ENCODE measurements at places on chromosomes 11 and 22. TPM values are rescaled to one million over a fixed set of nuclear protein-coding genes. Genes with fewer than 3 reads are reported as not detected.
A peak's percentile ranks its signal among the peaks of the same experiment; 100 is the strongest.

DNA sequence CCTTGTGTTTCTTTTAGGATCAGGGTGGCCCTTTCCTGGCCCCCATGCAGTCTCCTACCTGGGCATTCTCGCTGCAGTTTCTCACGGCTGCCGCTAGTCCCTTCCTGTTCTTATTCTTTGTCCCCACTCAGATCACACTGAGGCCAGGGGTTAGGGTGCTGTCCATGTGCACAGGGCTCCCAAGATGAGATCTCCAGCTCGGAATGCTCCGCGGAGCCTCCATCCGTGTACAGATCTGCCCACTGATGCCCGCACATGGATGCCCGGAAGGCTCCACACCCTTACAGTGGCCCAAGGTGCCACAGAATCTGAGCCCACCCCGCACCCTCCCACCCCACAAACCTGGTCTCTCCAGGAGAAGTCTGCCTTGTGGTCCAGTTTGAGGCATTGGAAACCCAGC is 457.3 kb downstream of the TBC1D22A start:
- DNase-seq = no peak

DNA sequence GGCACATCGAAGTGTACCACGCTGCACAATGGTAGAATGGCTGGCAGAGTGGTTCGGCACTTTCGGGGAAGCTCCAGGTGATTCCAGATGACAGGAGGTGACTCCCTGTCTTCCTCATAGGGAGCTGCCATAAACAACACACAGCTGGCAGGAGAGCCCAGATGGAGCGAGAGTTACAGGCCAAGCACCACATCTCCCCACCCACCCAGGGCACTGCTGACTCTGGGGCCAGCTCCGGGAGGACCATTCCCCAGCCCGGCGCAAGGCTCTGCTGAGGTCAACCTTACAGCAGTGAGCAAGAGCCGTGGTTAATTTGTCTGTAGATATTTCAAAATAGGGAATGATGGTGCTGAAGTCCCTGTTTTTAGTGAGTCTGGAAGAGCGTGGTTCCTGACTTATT is 78.8 kb upstream of the HMGXB4 start:
- no peak for DNase-seq

DNA sequence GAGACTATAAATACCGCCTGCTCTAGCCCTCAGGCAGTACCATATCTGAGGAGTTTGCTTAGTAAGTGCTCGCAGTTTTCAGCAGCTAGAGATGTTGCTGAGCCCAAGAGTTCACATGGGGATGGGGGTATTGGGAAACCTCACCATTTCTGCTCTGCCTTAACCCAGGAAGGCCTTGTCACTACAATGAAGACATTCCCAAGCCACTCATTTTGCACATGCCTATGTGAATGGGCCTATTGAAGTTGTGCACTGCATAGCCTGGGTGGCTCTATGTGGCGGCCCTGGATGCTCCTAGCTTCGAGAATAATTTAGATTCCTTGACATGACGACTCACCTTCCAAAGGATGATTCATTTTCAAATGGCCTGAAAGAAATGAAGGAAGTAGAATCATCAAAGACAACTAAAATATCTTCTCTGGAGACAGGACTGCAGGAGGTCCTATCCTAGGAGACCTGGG is 163.4 kb downstream of the ADAMTS15 start:
- peak; percentile 42 for DNase-seq

GRCh38 chr11:8325591-8326304 is 62.1 kb upstream of the LMO1 start:
- no peak for DNase-seq

DNA sequence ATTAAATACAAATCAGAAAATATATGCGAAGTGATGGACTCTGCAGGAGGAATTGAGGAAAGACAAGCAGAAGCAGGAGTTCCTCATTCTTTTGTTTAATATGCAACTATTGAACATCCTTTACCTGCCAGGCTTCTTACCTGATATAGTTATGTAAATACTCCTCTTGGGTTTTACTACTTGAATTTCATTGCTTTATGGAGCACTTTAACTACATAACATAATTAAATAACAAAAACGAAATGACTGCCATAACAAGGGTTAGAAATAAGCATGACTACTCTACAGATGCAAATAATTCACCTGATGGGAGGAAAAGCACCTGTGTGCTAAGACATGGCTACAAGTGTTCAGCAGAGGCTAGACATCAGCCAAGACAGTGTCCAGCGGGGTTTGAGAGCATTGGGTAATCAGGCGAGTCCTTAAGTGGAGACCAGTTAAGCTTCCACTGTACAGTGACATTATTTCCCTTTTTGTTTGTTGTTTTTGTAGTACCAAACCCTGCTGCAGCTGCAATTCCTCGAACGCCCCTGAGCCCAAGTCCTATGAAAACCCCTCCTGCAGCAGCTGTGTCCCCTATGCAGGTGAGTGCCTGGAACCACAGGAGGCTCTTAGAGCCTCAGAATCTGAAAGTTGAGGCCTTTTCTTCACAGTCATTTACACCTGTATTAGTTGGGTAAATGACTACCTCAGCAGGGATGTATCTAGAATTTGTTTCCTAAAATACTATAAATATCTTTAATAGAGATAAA is 67.4 kb downstream of the SPECC1L start:
- DNase-seq = no peak

- no peak for DNase-seq
Observed at GRCh38 chr22:33464698-33465097, 406.5 kb upstream of the SYN3 start.

GRCh38 chr11:6433998-6434660 is 6.7 kb downstream of the HPX start:
- DNase-seq = no peak

- no peak for DNase-seq
Observed at GRCh38 chr11:124865181-124865901, at the start of gene ROBO3. Gene ROBO3 (plus strand): TSS chr11:124865432. CDS start chr11:124865578, 146 bp downstream.

FAM227A gene
- not detected for total RNA-seq

C1QTNF4 gene
- total RNA-seq = not detected

CCDC188 gene
- not detected for total RNA-seq
